Skin of body (tissue), 3 donors: ENCODE measurements at places on chromosomes 3 and 15. TPM values are rescaled to one million over a fixed set of nuclear protein-coding genes. Genes with fewer than 3 reads are reported as not detected.

- DNase-seq = no peak
These were observed 49.0 kb downstream of the KBTBD12 start for GRCh38 chr3:127964053-127964452.

- no peak for DNase-seq
These were observed 202.7 kb downstream of the CGGBP1 start for GRCh38 chr3:87856126-87856525.

DNA sequence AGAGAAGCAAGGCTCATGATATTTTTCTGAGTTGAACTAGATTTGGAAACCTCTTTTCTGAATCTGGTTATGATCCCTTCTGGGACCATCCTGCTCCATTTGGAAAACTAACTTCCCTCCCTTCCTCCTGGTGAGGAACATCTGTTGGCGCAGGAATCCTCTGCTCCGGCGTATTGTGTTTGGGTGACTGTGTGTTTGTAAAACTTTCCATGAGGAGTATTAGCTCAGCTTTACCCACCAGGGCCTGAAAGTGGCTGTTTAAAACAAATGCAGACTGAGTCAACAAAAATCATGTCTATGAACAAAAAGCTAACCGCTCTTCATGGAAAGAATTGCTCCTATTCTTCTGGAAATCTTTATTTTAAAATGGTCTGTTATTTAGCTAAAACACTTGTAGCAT is 17.7 kb downstream of the STARD9 start:
- DNase-seq = peak; percentile 92

DNA sequence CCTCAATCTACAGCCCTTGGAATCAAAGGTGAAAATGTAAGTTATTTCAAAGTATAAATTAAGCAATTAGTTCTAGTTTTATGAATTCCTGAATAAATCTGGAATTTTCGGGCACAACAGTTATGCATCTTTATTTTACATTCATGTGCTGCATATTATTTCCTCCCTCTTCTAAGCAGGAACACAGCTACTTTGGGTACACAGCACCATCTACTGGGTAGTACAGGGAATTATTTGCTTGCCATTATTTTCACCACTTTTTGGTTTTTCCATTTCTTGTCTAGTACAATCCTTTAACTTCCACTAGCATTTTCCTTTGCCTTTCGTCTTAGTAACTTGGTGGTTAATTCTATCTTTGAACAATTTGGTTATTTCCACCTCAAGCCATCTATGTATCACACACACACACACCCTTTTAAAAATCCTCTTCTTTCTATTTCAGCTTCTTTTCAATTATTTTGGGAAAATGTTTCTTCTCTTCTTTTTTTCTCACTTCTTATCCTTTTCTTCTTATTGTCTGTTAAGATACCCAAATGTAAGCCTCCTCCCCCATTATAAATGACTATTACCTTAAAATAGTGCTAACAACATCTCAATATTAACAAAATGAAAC is 451.0 kb downstream of the MFSD1 start:
- DNase-seq = no peak

- no peak for DNase-seq
These were observed 69.6 kb upstream of the ATP13A3 start for GRCh38 chr3:194556086-194557056.

DNA sequence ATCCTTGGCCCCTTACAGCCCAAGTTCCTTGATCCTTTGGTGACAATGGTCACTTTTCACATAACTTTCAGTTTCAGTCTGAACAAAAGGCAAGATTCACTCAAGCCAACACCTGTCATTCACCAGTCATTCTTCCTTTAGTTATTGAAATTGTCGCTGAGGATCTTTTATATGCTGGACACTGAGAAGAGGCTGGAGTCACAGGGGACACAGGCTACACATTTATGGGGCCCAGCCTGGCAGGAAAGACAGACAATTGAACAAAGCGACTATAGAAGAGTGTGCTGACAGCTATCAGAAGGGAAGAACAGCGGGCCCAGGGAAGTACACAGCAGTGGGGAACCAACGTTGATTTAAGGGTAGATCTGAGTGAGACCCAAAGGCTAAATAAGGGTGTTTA is 69.8 kb upstream of the PROK2 start:
- no peak for DNase-seq

- no peak for DNase-seq
These were observed 355.7 kb upstream of the TBL1XR1 start for GRCh38 chr3:177553012-177553411.

- no peak for DNase-seq
These were observed 3.5 kb downstream of the HDC start for GRCh38 chr15:50261981-50262380.

DNA sequence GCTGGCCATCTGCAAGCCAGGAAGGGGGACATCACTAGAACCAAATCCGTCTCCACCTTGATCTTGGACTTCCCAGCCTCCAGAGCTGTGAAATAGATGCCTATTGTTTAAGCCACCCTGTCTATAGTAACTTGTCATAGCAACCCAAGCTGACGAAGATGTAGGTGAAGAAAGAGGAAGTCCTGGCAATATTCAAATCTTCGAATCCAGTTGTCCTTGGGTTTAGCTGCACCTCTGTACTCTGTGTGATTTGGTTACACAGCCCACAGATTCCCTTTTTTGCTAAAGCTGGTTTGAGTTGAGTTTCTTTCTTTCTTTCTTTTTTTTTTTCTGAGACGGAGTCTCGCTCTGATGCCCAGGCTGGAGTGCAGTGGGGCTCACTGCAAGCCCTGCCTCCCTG is 68.0 kb upstream of the XCR1 start:
- no peak for DNase-seq

GRCh38 chr15:87902772-87903426 is 353.6 kb downstream of the NTRK3 start:
- DNase-seq = no peak

- no peak for DNase-seq
These were observed 73.3 kb upstream of the ATP13A5 start for GRCh38 chr3:193451902-193452301.

DNA sequence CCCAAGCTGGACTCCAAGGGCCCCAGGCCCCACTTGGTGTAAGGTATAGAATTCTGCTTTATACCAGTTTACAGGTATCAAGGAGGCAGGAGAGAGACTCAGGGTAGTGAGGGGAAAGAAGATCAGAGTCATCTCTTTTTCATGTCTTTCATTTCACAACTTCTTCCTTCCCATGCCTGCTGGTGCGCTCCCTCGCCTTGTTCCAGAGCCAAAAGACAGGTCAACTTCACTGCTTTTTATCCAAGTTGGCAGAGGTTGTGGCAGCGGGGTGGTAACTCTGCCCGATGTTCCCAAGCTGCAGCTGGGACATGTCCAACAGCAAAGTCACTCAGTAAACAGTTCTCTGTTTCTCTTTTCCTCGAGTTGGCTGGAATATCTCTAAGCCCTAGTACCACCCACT is 86.3 kb upstream of the TCF12 start:
- no peak for DNase-seq

DNA sequence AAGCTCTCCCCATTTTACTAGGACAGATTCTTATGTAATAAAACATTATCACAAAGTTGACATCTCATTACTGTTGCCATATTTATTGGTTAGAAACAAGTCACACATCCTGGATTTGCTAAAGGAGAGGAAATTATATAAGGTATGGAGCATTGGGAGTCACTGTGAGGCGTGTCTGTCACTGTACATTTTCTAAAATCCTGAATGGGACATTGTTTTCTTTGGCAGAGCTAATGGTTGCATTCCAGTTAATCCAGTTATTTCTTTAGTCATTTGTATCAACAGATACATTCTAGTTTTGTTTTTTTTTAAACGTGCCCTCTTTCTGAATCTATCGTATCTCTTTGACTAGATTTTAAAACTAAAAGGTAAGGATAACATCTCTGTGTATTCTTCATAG is 70.2 kb upstream of the MITF start:
- DNase-seq = no peak

- no peak for DNase-seq
These were observed 422.2 kb downstream of the GBE1 start for GRCh38 chr3:81339040-81339845.

DNA sequence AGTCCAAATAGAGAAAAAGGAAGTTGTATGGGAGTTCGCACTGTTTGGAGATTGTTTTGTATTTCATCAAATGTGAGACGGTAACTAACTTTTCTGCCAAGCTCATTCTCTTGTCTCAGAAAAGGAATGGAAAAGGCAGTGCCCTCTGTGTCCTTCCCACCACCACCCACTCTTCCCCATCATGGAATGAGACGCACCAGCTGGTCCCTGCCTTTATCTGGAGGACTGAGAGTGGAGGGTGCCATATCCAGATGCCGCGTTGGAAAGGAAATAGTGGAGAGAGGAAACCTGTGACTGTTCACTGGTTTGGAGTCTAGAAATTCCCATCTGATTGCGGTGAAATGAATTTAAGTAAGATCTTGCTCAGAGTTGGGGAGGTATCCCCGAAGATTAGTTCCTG is 3.7 kb upstream of the CCK start:
- DNase-seq = no peak

- no peak for DNase-seq
These were observed 23.5 kb upstream of the SQOR start for GRCh38 chr15:45611305-45611704.

DNA sequence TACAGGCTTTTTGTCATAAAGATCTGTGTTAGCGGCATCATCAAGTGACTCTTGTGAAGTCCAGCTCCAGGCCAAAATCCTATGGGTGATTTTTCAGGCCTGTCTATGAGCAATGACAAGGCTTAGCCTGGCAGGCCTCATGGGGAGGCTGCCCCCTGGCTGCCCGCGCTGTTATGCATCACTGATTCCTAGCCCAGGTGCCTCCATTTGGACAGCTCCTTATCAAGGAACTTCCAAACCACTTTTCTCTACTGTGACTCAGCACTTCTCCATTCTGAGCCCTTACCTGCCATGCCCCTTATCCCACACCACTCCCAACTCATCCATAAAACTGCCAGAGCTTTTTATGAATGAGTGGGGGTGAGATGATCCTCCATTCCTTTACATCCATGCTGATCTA is 91.5 kb upstream of the C3orf80 start:
- no peak for DNase-seq

- DNase-seq = no peak
These were observed 74.0 kb upstream of the STRIT1 start for GRCh38 chr3:155367506-155367905.

- no peak for DNase-seq
These were observed 1.7 kb upstream of the ATP8B4 start for GRCh38 chr15:50120729-50121128.

DNA sequence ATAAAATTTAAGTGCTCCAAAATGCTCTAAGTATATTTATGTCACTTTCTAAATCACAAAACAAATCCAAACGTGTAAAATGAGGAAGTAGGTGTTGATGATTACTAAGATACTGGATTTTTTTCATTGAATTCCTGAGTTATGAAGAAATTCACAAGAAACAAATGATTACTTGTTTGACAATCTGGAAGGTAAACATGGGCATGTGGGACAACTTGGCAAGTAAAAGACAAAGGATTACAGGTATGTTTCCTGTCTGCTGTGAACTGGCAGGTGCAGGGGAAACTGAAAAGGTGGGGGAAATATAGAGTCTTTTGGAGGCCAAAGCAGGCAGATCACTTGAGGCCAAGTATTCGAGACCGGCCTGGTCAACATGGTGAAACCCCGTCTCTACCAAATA is 252.7 kb upstream of the AZI2 start:
- no peak for DNase-seq

GRCh38 chr3:94305835-94306611 is 243.2 kb downstream of the NSUN3 start:
- no peak for DNase-seq

GRCh38 chr3:82261637-82262036 is 500.2 kb upstream of the GBE1 start:
- no peak for DNase-seq

DNA sequence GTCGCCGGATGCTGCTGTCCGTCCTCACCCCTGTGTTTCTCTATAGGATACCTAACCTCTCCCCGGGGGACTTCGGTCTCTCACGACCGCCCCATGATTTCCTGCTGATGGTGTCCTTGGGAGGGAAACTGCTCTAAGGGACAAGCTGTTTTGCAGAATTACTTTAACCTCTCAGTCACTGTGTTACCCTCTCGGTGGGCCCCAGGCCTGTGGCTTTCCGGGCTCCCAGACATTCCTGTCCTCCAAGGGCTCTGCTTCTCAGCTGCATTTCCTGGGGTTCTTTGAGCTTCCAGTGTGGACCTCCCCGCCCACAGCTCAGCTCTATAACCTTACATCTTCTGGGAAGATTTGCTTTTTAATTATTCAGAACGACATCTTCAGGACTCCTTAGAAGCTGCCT is 40.9 kb downstream of the CHST2 start:
- DNase-seq = no peak

DNA sequence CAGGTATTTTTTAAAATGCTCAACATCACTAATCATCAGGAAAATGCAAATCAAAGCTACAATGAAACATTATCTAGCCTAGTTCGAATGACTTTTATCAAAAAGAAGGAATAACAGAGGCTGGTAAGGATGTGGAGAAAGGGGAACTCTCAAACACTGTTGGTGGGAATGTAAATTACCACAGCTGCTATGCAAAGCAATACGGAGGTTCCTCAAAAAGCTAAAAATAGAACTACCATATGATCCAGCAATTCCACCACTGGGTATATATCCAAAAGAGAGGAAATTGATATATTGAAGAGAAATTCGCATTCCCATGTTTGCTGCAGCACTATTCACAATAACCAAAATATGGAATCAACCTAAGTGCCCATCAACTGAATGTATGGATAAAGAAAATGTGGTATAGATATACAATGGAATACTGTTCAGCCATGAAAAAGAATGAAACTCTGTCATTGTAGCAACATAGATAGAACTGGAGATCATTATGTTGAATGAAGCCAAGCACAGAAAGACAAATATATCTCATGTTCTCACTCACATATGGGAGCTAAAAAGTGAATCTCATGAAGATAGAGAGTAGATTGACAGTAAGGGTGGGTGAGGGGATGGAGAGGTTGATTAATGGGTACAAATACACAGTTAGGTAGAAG is 19.7 kb upstream of the CLN6 start:
- DNase-seq = no peak

DNA sequence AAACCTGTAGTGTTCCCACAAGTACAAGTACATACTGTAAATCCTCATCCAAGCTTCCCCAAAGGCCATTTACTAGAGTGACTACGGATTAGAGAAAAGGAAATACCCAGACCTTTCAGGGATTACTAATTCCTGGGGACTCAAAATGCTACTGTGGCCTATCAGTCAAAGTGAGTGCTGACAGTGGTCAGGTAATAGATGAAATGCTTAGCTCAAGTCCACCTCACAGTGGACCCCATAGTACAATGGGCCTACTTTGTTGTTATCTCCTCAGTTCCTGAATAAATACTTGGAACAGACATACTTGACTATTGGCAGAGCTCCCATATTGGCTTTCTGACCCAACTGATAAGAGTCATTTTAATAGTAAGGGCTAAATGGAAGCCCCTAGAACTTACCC is 61.6 kb downstream of the MAP4 start:
- no peak for DNase-seq

Gene PAQR9
- not detected for total RNA-seq

Gene LRRC49
- 11.4 TPM for total RNA-seq

Gene ARL8B
- total RNA-seq = 65.7 TPM

Gene POPDC2
- 5.5 TPM for total RNA-seq

Gene PRICKLE2
- 34.0 TPM for total RNA-seq

Gene PIERCE2
- total RNA-seq = 1.5 TPM

Gene RBM6
- 110 TPM for total RNA-seq

Gene PCLAF
- 21.2 TPM for total RNA-seq

Gene RSRC1
- 54.2 TPM for total RNA-seq

Gene THPO
- 68.1 TPM for total RNA-seq

Gene CCDC50
- total RNA-seq = 42.9 TPM

Gene SLC27A2
- total RNA-seq = 0.39 TPM

Gene SI
- not detected for total RNA-seq

Gene ESYT3
- 7.9 TPM for total RNA-seq

Gene CCDC9B
- 5.3 TPM for total RNA-seq

Gene ROBO2
- total RNA-seq = 42.3 TPM

Gene MGLL
- 32.7 TPM for total RNA-seq

Gene CTXN2
- not detected for total RNA-seq

Gene PARP15
- total RNA-seq = 0.99 TPM
